ENCODE measurements at places on chromosomes 4 and X.

GRCh38 chr4:14196131-14196530, 568.6 kb upstream of the BOD1L1 start:
- no peak for DNase-seq

DNA sequence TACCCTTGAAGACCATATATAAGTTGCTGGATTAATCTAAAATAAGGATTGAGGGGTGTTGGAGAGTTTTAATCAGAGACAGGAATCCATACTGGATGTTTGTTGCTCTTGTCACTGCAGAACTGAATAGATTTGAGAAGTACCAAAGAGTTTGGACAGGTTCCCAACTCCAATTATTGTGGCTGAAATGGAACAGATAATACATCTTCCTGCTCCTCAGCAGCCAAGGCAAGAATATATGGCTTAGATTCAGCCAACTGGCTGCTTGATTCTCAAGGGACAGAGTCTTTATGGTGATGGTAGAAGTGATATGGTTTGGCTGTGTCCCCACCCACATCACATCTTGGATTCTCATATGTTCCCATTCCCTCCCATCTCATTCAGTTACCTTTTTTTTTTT, 97.0 kb upstream of the PDHA2 start:
- no peak for DNase-seq

GRCh38 chr4:180828455-180829018, 1414.7 kb upstream of the TENM3 start:
- DNase-seq = no peak

DNA sequence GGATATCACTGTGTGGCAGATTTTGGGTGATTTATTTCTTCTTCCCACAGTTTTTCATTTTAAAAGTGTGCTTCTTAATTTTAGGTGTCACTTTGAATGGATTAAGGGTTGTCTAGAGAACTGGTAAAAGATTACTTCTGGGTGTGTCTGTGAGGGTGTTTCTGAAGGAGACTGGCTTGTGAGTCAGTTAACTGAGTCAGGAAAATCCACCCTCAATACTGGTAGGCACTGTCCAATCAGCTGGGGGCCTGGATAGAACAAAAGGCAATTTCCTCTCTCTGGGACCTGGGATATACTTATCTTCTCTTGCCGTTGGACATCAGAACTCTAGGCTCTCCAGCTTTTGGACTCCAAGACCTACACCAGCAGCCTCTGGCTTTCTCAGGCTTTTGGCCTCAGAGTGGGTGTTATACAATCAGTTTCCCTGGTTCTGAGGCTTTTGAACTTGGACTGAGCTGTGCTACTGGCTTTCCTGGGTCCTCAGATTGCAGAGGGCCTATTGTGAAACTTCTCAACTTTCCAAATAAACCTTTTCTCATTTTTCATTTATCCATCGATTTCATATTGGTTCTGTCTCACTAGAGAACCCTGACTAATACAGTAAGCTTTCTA, 413.1 kb downstream of the GBA3 start:
- no peak for DNase-seq

- no peak for DNase-seq
Observed at GRCh38 chrX:48461830-48462229, 8.2 kb downstream of the SLC38A5 start.

- no peak for DNase-seq
Observed at GRCh38 chr4:38213083-38213805, 253.0 kb downstream of the PTTG2 start.

GRCh38 chr4:22667332-22667940, 25.3 kb upstream of the GBA3 start:
- DNase-seq = no peak

DNA sequence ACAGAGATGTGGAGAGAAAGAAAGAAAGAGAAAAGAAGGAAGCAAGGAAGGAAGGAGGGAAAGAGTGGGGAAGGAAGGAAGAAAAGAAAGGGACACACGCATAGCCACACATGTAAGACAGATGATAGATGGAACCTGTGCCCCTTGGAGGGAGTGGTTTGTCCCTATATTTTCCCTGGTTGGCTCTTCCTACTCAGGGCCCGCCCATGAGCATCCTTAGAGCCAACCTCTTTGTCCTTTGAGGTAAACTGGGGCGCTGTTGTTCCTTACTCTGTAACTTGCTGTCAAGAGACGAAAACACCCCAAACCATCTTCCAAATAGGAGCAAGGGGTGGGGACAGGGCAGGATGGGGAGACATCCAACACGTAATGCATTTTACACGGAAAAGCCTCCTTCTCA, 220.9 kb downstream of the MAML3 start:
- no peak for DNase-seq

- DNase-seq = no peak
Observed at GRCh38 chrX:72021975-72022374, 109.7 kb downstream of the RTL5 start.

- no peak for DNase-seq
Observed at GRCh38 chr4:184968784-184969201, 49.5 kb upstream of the HELT start.

- DNase-seq = no peak
Observed at GRCh38 chr4:120731561-120731960, 191.0 kb downstream of the PRDM5 start.

- no peak for DNase-seq
Observed at GRCh38 chr4:12116009-12116552, 687.4 kb upstream of the HS3ST1 start.

- no peak for DNase-seq
Observed at GRCh38 chrX:18692541-18692940, 14.9 kb upstream of the PPEF1 start.

GRCh38 chrX:103423955-103424638, 47.8 kb downstream of the BEX3 start:
- DNase-seq = no peak

DNA sequence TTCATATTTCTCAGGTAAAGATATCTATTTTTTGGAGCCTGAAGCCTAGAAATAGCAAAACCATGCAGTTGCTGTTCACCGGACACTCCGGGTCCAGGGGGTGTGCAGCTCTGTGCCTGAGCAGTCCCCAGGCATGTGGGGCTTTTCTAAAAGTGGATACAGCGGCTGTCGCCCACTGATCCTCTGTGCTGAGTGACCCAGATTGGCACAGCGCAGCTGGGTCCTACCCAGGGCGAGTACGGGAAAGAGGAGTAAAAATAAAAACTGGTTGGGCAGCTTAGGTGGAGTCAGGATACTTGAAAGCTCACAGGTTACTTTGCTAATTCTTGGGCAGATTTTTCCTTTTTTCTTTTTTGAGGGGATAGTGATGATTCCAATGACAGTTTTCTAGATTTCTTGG, 118.8 kb downstream of the UCHL1 start:
- no peak for DNase-seq

- DNase-seq = no peak
Observed at GRCh38 chrX:19810802-19811201, 76.6 kb downstream of the SH3KBP1 start.

DNA sequence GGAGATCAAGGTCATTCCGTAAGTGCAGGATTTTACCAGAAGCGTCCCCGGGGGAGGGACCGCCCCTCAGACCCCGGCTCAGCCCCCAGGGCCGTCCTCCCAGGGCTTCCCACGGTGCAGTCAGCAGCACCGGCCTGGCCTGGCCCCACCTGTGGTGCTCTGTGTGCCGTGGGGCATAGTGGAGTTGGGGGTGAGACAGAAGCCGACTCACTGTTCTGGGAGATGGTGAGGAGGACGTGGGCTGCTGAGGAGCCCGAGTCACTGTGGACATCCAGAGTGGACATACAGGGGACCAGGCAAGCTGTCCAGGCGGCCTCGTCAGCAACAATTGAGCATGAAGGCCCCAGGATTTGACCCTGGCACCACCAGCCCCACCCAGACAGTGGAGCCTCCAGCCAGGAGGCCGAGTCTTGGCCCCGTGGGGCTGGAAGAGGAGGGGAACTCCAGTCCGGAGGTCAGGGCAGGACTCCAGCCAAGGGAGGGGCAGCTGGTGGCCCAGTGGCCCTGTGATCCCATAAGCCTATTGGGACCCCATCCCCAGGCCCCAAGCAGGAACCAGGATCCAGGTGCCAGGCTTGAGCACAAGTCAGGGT, 19.1 kb downstream of the ATP5ME start:
- DNase-seq = no peak

GRCh38 chr4:97103252-97103651, 1040.0 kb downstream of the STPG2 start:
- DNase-seq = no peak

GRCh38 chr4:2177443-2178093, 64.4 kb downstream of the HAUS3 start:
- DNase-seq = no peak

- DNase-seq = no peak
Observed at GRCh38 chr4:94615451-94615850, 142.3 kb upstream of the BMPR1B start.

DNA sequence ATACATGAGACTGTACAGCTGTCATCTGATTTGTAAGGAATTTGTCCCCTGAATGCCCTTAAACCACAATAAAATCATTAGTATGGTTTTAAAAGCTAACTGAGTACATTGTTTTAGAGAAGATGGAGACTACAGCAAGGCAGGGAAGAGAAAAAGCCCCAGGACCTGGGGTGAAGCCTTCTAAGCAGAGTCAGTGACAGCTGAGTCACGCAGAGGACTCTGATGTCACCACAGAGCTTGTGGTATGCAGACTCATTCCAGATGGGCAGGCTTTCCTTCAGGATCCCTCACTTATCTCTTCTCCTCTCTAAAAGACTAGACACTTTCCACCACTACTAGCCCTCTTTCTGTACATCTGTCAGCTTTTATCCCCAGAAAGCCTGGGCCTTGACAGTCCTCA, 97.1 kb upstream of the ATOH1 start:
- DNase-seq = no peak

DNA sequence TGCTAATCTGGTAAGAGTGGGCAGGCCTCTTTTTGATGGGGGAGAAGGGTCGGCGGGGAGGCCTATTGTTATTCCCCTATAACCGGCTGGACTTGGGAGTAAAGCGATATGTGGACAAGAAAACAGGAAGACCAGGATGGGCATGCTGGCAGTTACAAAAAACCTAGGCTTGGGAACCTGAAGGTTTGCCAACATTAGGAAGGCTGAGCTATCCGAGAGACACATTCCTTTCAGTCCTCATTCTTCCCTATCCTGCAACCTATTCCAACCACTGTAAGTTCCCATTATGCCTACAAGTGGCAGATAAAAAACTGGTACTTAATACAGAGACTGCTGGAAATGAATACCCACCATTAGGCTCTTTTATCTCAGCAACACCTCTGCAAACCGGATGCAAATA, 32.4 kb upstream of the CT47C1 start:
- no peak for DNase-seq

GRCh38 chrX:95907081-95907480, 777.6 kb upstream of the DIAPH2 start:
- no peak for DNase-seq

DNA sequence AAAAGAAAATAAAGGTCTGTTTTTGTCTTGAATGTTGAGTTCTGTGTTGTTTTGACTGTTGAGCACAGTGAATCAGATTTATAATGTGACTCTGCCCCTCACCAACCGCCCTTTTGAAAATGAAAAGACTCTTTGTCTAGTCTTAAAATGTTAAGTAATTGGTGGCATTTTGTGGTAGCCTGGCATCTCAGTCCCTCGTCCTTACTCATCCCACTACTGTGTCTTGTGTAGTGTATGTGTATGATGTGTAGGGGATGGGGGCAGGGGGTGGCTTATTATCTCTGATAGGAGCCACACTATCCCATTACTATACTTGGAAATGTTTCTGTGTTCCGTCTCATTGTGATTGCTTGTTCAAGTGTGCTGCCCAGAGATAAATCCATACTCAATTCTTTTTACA, 12.2 kb downstream of the KLHL34 start:
- DNase-seq = no peak

DNA sequence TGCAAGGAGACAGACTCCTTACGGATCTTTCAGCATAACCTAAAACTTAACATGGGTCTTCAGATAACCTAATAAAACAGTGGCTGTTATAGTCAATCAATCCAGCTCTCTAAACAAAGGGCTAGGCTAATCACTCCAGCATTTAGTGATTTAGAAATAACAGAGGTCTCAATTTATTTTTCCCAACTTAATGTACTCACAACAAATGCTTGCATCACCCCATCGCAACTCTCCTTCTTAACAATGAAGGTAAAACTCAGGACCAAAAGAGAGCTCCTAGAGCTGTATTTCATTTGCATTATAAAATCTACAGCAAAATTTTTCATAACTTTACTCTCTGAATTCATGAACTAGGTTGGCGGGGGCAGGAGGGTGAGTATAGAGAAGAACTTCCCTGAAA, 1.1 kb downstream of the LIN54 start:
- DNase-seq = no peak

DNA sequence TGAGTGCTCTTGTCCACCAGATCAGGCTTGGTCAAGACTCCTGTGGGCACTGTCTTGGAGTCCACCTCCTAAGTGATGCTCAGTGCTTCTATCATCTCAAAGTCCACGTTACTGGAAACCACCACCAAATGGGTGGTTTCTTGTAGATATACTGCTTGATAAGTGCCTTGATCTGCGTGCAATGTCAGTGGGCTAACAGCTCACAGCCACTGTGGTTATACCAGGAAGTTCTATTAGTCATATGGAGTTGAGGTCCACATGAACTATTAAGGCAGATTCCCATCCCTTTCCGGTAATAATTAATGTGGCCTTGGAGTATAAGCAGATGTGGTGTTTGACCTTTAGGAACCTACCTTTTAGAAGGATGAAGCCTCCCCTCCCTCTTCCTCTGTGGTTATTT, 161.9 kb downstream of the ZNF518B start:
- DNase-seq = no peak

DNA sequence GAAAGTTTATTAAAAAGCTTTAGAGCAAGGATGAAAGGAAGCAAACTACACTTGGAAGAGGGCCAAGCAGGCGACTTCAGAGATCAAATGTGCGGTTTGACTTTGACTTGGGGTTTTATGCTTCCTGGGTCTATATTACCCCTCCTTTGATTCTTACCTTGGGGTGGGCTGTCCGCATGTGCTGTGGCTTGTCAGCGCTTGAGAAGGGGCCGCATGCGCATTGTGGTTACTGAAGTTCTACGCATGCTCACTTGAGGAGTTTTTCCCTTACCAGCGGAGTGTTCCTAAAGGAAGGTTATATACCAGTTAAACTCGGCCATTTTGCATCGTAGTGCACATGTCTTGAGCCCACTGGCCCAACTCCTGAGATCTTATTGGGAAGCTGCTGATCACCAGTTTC, 9.9 kb downstream of the ZNF157 start:
- DNase-seq = no peak

DNA sequence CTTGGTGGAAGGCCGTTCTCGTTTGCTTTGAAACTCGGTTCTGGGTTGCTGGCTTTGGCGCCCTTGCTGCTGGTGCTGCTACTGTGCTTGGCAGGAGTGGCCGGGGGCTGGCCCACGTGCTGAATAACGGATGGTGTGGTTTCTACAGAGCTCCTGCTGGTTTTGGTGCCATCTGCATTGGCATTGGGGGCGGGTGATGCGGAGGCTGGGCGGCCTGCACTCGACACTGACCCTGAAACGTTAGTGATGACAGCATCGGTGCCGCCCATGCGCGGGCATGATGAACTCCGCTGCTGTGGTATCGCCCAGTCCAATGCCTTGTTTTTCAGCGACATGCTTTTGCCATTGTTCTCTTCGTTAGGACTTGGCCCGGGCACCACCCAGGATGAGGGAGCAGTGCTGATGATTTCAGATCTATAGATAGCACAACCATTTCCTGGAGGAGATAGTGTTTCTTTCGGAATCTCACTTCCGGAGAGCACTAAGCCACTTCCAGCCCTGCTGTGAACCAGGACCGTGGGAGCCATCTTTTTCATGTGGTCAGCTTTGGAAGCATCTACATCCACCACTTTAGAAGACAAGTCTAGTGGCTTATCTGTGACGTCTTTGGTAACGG, 24.2 kb downstream of the BCOR start:
- DNase-seq = no peak

GRCh38 chrX:10393899-10394298, 226.5 kb downstream of the MID1 start:
- DNase-seq = no peak

GRCh38 chrX:119573840-119574393, 446 bp upstream of the UBE2A start:
- no peak for DNase-seq
